ENCODE measurements at places on chromosomes 2 and 18. TPM values are rescaled to one million over a fixed set of nuclear protein-coding genes. Genes with fewer than 3 reads are reported as not detected.

DNA sequence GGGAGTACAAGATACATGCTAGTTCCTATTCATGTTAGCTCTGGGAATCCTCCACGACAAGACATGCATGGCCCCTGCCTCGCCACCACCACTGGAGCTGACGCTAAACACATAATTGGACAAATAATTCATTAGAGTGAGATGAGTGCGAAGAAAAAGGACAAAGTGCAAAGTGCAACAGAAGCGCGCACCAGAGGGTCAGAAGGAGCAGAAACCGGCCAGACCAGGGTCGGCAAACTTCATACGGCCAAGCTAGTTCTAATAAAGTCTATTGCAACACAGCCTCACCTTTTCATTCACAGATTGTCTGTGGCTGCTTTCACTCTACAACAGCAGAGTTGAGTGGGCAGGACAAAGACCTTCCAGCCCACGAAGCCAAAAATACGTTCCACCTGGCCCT is 266.1 kb upstream of the KLHL29 start:
- DNase-seq, result no peak

DNA sequence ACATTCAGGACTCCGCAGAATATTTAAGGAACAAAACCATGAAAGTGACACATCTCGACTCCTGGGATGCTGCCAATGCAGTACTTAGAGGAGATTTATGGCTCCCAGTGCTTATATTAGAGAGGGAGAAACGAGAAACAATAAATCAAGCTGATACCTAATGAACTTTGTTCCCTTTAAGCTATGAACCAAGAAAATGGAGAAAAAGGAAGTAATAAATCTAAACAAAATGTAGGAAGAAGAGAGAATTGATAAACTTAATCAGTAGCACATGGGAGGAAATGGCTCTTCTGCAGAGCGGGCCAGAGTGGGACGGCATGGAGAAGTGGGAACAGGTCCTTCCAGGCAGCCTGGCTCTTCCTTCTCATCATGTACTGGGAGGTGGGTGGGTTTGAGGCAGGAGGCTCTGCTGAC is 42.7 kb downstream of the NPPC start:
- DNase-seq, result peak; percentile 23

The EPB41L3 gene
- 28.0 TPM for total RNA-seq

- DNase-seq, result peak; percentile 4
These were observed 526 bp downstream of the COX7A2L start for GRCh38 chr2:42360493-42360889.

DNA sequence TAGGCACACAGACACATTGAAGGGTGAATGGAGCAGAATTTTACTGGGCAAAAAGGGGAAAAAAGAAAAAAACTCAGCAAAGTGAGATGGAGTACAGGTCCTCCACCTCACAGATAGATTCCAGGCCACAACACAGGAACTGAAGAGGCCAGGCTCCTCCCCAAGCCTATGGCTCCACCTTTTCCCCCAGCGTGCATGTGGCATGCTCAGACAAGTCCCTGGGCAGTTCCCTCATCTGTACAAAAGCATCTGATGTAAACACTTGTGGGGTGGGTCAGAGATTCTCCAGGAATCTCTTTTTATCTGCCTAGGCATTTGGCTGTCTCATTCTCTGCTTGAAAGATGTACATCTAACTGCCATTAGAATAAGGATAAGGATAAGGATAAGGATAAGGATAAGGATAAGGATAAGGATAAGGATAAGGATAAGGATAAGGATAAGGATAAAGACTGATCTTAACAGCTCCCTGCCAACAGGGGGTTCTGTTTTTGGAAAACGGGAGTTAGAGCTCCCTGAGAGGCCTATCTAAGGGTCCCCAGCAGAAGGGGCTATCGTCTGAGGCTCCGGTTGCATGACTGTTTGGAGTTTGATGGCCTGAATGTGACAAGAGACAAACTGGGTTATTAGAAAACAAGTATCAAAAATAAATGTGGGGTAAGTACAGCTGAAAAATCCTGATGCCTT is 17.2 kb upstream of the ASXL3 start:
- DNase-seq, result peak; percentile 74

GRCh38 chr2:16174693-16175045 is 234.3 kb downstream of the MYCN start:
- DNase-seq, result no peak
